Esophagus squamous epithelium (tissue), 5 donors: ENCODE measurements at places on chromosomes 3 and 15.

GRCh38 chr3:130509008-130509407 lies 8.0 kb upstream of the COL6A6 start:
- no peak for DNase-seq

DNA sequence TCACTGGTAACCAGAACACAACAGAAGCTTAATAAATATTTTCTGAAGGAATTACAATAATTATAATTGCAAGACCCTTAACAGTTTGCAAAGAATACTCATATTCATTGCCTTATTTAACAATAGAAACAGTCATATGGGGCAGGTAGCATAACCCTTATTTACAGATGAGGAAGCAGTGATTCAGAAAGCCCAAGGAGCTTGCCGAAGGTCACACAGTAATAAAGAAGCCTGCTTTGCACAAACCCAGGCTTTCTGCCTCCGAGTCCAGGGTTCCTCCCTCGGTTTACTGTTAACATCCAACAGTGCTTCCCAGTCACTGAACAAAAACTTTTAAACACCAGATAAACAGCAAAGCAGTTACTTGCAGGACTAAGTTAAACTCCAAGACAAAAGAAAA lies 35.3 kb downstream of the SRGAP3 start:
- DNase-seq = no peak

GRCh38 chr3:150225986-150226385 lies 182.1 kb upstream of the TSC22D2 start:
- no peak for DNase-seq

DNA sequence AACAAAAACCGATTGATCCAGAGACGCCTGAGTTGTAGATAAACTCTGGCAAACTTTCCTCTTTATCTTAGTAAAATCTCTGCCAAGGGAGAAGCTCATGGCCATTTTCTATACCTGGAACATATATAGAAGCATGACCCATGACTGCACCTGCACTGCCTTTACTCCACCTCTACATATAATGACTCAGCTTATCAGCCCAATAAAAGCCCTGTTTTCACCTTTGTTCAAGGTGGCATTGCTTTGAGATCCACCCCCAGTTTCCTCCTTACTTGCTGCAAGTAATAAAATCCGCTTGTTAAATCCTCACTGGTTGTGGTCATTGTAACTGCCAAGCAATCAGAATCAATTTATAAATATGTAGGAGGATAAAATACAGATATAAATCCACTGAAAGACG lies 1280.4 kb downstream of the NSUN3 start:
- no peak for DNase-seq

GRCh38 chr3:156489462-156489911 lies 65.4 kb downstream of the SSR3 start:
- DNase-seq = no peak
